ENCODE measurements at places on chromosomes 5 and 9.

DNA sequence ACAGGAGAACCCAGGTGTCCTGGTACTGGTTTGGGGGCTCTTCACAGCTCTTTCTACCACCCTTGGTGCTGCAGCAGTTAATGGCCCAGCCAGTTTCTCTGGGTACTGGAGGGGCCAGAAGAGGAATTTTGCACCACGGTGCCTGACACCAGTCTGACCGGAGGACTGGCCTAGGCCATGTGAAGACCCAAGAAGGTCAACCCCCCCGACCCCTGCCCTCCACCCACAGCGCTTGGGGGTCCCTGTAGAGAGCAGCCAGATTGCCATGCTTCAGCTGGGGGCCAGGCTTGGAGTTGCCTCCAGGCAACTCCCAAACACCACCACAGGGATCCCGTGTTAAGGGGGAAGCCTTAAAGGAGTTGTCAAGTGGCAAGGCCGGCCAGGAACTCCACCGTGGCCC is 6.2 kb downstream of the ARSI start:
- no peak for DNase-seq

DNA sequence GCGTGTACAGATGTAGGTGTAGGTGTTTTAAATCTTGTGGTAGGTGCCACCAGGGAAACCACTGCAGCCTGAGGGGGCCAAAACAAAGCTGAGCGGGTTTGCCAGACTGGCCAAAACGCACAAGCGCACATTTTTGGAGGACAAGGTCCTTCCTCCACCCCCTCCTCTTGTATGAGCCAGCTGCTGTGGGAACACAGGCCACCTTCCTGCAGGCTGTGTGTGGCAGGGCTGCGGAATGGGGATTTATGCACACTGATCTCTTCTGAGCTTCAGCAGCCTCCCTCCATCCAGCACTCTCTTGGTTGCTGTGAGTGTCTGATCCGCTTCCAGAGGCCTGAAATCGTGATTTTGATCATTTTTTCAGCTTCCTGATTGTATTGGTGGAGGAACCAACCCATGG is 22.4 kb downstream of the ZBTB43 start:
- DNase-seq = no peak

GRCh38 chr5:135843571-135844337 is 9.3 kb downstream of the SLC25A48 start:
- DNase-seq = no peak

DNA sequence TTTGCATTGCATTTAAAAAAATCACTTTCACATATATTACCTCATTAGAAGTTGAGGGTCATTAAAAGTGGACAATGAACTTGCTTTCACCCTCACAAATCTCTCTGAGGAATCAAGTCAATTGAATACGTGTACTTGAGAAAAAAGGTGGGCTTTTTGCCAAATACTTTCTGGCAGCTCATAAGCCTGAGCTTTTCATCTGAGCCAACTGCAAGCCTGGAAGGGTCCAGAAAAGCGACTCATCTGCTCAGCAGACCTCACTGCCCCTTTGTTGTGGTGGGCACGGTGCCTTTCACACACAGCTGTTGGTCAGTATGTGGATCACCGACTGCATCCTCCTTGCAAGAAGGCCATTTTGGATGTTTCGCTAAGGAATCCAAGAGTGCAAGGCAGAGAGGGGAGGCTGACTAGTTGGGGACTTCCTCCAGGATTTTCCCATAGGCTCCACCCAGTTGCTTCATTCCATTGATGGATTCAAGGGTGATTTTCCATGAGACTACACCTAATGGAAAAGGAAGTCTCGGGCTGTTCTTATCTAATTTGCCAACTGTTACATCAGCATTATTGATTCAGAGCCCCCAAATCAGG is 564.7 kb downstream of the PDE4D start:
- peak; percentile 49 for DNase-seq

DNA sequence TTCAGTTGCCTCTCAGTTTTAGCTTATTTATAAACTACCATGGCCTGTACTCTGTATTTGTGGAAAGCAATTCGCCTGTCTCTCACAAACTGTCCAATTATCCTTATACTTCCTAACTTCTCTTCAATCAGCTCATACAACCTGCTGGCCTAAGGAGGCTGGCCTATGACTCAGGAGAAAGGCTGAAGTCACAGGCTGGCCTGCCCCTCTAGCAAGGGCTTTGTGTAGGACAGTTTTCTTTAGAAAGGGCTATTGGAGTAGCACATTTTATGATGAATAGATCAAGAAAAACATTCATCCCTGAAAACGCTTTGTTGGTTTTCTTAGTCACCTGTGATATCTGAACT is 988.7 kb upstream of the ARRDC3 start:
- DNase-seq = no peak

DNA sequence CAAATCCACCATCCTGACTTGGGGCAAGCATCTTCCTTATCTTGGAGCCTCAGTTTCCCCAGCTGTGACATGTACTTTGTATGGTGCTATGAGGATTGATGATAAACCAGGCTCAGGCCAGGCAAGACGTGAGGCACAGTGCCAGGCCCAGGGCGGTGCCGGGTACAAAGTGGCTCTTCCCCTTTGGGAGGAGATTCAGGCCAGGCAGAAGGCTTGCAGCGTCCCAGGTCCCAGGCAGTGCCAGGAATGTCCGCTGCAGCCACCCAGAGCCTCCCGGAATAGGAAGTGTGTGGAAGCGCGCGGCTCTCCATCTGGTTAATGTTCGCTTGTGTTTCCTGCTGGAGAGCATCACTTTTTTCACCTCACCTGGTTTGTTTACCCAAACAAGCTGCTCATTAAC is 12.6 kb upstream of the DENND1A start:
- no peak for DNase-seq

DNA sequence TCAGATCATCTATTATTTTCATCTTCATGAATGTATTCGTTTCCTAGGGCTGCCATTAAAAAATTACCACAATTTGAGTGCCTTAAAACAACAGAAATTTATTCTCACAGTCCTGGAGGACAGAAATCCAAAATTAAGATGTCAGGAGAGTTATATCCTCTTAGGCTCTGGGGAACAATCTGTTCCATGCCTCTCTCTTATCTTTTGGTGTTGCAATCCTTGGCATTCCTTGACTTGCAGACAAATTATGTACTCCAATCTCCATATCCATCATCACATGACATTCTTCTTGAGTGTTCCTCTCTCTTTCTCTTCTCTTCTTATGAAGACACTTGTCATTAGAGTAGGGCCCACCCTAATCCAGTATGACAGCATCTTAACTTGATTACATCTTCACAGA is 339.4 kb downstream of the EFNA5 start:
- no peak for DNase-seq

DNA sequence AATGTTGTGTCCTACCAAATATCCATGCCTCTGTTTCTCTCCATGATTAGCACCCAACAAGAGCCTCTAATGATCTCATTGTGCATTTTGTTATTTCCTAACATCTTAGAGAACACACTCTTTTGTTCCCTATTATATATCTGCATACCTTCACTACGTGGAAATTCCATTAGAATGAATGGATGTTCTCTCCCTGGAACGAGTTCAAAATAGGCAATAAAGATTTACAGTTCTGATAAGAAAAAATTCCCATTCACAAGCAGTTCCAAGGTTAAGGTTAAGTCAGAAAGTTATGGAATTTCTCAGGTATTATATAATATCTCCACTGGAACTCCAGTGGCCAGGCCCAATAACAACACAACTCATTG is 83.7 kb downstream of the TRPM6 start:
- no peak for DNase-seq

GRCh38 chr9:111412280-111412679 is 71.9 kb downstream of the ECPAS start:
- no peak for DNase-seq

DNA sequence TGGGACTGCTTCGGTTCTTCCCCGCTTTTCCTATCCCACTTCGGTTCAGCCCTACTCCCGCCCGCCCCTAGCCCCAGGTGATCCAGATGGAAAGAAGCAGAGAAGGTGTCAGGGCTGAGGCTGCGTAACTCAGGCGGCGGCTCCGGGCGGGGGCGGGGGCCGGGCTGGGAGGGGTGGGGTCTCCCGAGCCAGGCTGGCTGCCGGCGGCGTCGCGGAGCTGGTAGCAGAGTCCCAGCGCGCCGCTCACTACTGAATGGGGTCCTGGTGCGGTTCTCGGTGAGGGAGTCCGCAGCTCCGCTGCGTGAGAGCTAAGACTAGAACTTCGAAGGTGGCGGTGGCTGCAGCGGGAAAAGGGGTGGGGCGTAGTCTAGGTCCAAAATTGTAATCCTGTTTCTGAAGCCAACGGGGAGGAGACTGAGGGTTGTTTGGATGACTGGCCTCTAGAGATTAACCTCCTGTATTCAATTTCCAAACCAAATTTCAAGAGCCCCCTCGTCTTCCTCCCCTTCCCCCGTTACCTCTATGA is 1.4 kb downstream of the PRR16 start:
- no peak for DNase-seq

- DNase-seq = no peak
Measured at GRCh38 chr5:163569284-163569683, 63.9 kb downstream of the MAT2B start.

DNA sequence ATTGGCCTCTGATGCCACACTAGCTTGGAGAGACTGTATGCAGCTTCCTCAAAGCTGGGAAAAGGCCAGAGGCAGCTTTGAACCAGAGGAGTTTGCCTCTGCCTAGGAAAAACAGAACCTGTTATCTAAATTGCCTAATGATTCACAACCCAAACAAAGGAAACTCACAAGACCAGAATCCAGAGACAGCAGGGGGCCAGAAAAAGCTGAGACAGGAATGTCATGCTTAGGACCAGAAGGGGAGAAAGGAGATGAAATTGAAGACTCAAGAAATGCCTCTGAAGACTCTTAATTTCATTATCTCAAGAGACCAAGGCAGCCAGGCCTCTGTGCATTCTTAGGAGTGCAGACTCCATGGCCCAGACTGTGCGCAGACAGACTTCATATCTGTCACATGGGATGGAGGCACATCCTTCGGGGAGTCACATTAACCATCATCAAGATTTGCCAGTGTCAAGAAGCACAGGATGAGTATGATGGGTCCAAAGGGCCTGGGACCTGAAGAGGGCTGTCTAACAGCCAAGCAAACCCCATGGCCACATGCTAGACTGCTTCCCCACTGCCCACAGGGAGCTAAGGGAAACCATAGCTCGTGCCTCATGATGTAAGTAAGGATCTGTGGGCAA is 57.3 kb downstream of the ARSB start:
- DNase-seq = no peak

- DNase-seq = no peak
Measured at GRCh38 chr9:89418882-89419640, 78.9 kb downstream of the SEMA4D start.

- DNase-seq = no peak
Measured at GRCh38 chr5:61649971-61650370, 317.9 kb downstream of the ZSWIM6 start.

DNA sequence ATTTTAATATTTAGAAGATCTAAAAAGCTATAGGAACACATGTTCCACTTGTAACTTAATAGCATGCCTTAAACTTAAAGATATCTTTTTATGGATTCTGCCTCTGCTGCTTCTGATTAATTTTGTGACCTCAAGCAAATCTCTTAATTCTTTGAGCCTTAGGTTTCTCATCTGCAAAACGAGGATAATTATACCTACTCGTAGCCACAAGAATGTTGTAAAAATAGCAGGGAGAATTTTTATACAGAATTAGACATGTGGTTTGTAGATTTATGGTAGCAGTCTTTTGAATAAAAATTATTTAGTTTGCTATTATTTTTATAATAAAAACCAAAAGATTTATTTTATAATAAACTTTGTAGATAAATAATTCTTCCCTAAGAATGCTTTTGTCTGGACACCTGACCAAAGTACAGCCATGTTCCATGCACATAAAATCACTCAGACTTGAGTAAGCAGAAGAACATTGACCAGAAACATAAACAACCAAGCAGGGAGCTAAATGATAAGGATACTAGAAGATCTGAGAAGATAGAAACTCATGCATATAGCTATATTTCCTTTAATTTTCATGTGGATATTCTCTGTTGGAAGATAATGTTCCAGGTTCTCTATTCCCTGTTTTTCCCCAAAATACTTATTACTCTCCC is 18.5 kb downstream of the C9orf85 start:
- no peak for DNase-seq

- no peak for DNase-seq
Measured at GRCh38 chr9:89493181-89493580, 4.7 kb downstream of the SEMA4D start.

DNA sequence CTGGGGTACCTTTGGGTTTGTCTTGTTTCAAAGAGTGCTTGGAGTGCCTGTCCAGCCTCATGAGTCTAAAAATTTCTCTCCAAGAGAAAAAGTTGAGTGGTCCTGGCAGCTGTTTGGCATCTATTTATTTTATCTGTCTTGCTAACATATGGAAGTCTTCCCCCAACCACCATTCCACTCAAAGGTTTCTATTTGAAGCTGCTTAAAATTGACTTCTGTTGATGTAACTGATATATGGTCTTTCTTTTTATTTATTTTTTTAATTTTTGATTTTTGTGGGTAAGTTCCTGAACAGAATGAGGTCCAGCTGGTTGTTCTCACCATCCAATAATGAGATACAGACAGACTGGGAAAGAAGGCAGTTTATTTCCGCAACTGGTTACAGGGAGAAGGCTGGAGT is 178.7 kb upstream of the SGCD start:
- DNase-seq = no peak

DNA sequence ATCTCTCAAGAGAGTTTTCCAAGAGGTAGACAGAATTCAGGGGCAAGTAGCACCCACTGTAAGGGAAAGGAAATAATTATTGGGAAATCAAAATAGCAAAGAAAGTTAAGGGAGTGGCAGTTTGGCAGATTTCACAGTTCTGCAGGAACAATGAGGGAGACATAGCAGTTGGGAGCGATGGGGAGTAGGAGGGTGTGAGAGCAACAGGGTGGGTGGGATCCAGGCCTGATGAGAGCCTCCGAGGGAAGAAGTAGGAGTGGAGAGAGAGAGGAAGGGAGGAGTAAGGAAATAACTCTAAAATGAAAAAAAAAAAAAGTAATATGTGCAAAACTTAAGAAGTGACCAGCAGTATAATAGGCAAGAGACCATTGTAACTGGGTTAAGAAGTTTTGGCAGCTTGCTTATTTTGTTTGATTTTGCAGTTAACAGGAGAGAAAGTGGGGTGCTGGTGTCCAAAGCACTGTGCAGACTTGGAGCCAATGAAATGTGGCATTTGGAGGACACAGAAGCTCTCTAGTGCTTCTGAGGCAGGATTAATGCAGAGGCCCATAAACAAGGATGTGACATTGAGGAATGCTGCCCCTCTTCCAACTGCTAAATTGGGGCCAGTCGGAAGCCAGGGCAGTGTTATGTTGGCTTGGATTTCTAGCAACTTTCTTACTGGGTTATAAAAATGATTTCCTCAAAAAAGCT is 10.2 kb downstream of the TNFAIP8 start:
- DNase-seq = no peak

GRCh38 chr9:134681061-134681661 is 39.6 kb downstream of the COL5A1 start:
- no peak for DNase-seq

GRCh38 chr5:57662991-57663390 is 180.4 kb upstream of the ACTBL2 start:
- no peak for DNase-seq

- DNase-seq = no peak
Measured at GRCh38 chr5:9398227-9398626, 147.6 kb downstream of the SEMA5A start.

GRCh38 chr5:102975045-102975444 is 144.9 kb downstream of the GIN1 start:
- peak; percentile 81 for DNase-seq

All from NCI-H1092 treated with DMSO at 0.1 percent for 48 hours (cell line).